ENCODE measurements at places on chromosomes 12 and 14. TPM values are rescaled to one million over a fixed set of nuclear protein-coding genes. Genes with fewer than 3 reads are reported as not detected.

LMO3 gene
- polyA plus RNA-seq, result 71.5 TPM

IFI27 gene
- polyA plus RNA-seq, result 29.9 TPM

TRAF3 gene
- 1.1 TPM for polyA plus RNA-seq

PRB3 gene
- not detected for polyA plus RNA-seq

MYF5 gene
- polyA plus RNA-seq, result not detected

TRHDE gene
- polyA plus RNA-seq, result 3.8 TPM

CAPZA3 gene
- polyA plus RNA-seq, result not detected

CLEC2A gene
- polyA plus RNA-seq, result not detected

DBX2 gene
- polyA plus RNA-seq, result 0.19 TPM

RFX4 gene
- 5.7 TPM for polyA plus RNA-seq

HCAR3 gene
- not detected for polyA plus RNA-seq

KRT71 gene
- polyA plus RNA-seq, result not detected

ARF3 gene
- polyA plus RNA-seq, result 65.0 TPM

TTC9 gene
- 1.1 TPM for polyA plus RNA-seq

GLI1 gene
- 0.62 TPM for polyA plus RNA-seq

FRMD6 gene
- polyA plus RNA-seq, result 2.0 TPM
